ENCODE measurements at places on chromosomes 2 and 18.
A peak's percentile ranks its signal among the peaks of the same experiment; 100 is the strongest.

GRCh38 chr18:7393080-7393479, 162.2 kb downstream of the LRRC30 start:
- DNase-seq, result no peak

- no peak for DNase-seq
These were observed 43.3 kb upstream of the PUM2 start for GRCh38 chr2:20393986-20394385.

GRCh38 chr2:771538-771937, 94.3 kb upstream of the TMEM18 start:
- DNase-seq, result no peak

DNA sequence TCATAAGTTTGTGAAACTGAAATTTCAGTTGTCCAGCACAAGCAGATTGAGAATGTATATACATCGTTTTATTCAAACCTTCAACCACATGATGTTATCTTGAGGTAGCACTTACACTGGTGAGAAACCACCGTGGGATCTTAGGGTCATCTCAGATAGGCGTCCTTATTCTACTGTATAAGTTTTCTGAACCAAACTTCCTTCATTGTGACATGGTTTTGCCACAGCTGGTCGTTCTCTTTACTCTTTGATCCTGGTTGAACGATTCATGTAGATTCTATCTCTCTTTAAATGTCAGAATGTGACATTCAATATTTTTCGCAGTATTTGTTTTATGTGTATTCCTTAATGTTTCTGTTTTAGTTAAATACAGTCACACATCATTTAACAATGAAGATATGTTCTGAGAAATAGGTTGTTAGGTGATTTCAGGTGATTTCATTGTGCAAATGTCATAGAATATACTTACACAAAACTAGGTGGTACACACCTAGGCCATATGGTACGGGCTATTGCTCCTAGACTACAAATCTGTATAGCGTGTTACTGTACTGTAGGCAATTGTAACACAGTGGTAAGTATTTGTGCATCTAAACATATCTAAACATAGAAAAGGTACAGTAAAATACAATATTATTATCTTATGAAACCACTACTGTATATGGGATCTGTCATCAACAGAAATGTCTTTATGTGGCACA, 17.9 kb upstream of the ARHGAP25 start:
- DNase-seq, result no peak

GRCh38 chr18:33201509-33201926, 239.0 kb downstream of the CCDC178 start:
- DNase-seq, result no peak

- DNase-seq, result no peak
These were observed 77.3 kb upstream of the RMDN2 start for GRCh38 chr2:37847792-37848191.

DNA sequence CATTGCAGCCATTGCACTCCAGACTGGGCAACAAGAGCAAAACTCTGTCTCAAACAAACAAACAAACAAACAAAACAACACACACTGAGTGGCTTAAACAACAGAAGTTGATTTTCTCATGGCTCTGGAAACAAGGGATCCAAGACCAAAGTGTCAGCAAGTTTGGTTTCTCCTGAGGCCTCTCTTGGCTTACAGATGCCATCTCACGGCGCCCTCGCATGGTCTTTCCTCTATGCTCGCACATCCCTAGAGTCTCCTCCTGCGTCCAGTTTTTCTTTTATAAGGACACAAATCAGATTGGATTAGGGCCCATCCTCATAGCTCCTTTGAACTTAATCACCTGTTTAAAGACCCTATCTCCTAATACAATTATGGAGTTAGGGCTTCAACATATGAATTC, 133.4 kb upstream of the LRRTM1 start:
- DNase-seq, result no peak

DNA sequence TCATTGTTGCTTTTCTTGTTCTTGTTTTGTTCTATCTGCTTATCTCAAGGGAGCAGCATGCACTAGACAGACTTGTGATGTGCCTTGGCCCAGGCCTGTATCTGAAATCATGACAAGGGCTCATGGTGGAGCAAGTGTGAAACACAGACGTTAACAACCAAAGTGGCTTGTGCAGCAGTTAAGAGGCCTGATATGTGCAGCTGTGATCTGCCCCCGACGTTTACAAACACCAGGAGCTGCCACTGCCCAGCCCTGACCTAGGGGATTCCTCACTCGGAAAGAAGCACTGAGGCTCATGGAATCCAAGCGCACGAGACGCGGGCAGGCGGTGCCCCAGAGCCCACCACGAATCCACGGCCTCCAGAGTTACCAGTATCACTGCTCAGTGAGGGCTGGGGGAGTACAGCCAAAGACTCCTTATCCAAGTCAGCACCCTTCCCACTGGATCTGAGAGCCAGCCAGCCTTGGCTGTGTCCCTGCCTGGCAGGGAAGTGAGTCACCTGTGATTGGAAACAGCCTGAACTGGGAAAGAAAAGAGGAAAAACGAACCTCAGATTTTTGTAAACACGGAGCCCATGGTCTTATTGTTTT, 62.3 kb upstream of the SNTG2 start:
- DNase-seq, result peak; percentile 30
